ENCODE measurements at places on chromosomes 7 and 10.

- DNase-seq: no peak
Observed at GRCh38 chr10:21479570-21480315, 45.7 kb downstream of the SKIDA1 start.

DNA sequence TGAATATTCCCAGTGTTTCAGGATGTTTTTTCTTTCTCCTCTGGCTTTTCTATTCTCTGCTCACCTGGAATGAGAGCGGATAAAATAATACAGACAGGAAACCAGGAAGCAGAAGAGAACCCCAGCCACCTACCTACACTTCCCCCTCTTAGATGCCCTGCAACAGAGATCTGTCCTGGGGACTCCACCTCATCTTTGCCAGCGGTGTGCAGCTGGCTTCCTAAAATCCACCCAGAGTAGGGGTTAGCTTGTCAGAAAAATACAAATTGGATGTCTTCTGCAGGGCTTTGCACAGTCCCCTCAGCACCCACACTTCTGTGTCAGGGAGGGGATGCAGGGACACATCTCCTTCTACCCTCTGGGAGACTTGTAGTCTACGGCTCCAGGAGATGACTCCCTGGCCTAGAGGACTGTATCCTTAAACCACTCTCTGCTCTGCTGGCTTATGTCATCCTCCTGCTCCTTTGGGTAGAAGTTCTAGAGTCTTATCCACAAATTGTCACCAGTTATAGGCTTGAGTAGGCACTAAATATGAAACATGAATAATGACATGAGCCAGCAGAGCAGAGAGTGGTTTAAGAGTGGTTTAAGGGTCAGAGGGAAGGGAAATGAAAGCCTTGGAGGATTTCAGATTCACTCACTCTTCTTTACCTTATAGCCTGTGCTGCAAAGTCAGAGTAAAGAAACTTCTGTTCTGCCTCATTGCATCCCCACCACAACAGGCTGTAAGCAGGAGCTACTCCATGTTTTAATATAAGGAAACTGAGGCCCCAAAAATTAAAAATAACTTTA is 749.4 kb downstream of the AUTS2 start:
- DNase-seq: no peak

DNA sequence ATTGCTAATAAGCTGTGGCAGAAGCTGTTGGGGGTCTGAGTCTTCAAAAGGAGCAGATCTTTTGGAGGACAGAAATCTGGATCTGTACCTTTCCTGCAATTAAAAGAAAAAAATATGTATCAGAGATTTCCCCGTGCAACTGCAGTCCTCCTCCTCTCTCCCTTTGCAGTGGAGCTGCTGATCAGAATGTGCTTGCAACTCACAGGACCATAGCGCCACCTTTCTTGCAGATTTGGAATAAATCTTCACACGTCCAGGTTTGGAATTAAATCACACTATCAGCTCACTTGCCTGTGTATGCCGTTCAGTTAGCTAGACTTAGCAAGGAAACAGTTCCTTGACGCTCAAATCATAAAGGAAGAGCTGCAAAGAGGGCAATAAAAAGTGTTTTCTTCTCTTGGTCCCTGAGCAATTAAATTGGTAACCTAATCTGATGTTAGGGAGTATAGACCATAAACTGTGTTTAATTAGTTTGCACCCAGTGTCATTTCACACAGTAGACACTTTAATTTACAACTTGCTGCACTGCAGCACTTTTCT is 77.4 kb downstream of the PON1 start:
- peak; percentile 41 for DNase-seq

DNA sequence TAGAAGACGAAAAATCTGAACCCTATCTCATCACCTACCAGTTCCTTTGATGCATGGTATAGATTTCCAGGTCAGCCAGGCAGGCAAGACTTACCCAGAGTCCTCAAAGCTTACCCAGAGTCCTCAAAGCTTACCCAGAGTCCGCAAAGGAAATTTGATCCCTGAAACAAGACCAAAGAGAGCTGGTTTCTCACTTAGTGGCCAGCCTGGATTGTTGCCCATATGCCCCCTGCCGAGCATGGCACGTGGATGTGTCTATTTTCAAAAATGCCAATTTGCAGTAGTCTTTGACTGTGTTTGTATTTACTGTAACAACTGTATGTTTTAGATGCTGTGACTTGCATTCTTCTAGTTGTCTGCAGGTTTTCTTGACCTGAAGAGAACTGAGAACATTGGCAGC is 120.2 kb upstream of the STARD3NL start:
- no peak for DNase-seq

DNA sequence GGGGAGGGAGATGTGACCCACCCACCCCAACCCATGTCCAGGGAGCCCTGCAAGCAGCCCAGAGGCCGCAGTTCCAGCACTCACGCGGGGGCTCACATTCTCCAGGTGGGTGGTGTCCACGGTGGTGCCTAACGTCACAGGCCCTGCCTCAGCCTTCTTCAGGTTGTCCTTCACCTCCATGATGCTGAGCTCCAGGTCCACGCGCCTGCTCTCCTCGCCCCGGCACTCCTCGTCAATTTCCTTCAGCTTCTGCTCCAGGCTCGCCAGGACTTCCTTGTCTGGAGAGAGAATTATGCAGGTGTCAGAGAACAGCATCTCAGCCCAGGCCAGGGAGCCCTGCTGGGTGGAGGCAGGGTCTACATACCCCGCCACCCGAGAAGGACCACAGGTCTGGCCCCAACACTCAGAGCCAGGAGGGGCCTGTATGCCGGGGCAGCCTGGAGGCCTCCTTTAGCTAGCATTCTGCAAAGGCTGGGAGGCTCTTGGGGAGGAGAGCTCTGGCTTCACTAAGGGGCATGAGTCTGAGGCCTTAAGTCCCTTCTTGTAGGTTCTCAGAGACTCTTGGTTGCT is 58.2 kb downstream of the VWA2 start:
- DNase-seq: no peak

Measured in skeletal muscle cell (primary cell).